ENCODE measurements at places on chromosomes 11 and 22. TPM values are rescaled to one million over a fixed set of nuclear protein-coding genes. Genes with fewer than 3 reads are reported as not detected.

GRCh38 chr22:42909363-42910058 lies 52.4 kb upstream of the ARFGAP3 start:
- H3K36me3 ChIP-seq = no peaks in the 10 kb centered on the region
- no peaks in the 10 kb centered on the region for H3K4me1 ChIP-seq
- no peak overlapping the region for H3K4me3 ChIP-seq
- DNase-seq = no peak
- H3K27me3 ChIP-seq = no peaks in the 10 kb centered on the region

DNA sequence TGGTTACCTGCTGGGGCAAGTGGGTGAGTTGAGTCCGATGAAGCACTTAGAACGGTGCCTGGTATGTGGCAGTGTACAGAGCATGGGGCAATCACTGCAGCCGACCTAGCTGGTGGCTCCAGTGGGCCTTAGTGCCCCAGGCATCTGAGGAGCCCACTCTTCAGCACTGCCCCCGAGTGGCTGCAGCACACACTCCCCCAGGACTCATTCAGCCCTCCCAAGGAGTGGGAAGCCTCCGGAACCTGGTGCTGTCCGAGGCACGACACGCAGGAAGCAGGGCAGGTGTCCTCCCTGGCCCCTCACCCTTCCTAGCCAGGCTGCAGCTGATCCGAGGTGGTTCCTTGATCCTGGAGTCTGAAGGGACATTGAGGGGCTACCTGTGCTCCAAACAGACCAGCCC lies 42.4 kb upstream of the PRODH start:
- no peak overlapping the region for H3K4me3 ChIP-seq
- H3K27ac ChIP-seq = no peak overlapping the region
- no peaks in the 10 kb centered on the region for H3K4me1 ChIP-seq
- no peaks in the 10 kb centered on the region for H3K27me3 ChIP-seq
- H3K36me3 ChIP-seq = no peaks in the 10 kb centered on the region

GRCh38 chr11:79269611-79270307 lies 171.1 kb downstream of the TENM4 start:
- no peak overlapping the region for H3K4me3 ChIP-seq
- no peaks in the 10 kb centered on the region for H3K36me3 ChIP-seq
- H3K27me3 ChIP-seq = no peaks in the 10 kb centered on the region
- no peak overlapping the region for H3K27ac ChIP-seq

DNA sequence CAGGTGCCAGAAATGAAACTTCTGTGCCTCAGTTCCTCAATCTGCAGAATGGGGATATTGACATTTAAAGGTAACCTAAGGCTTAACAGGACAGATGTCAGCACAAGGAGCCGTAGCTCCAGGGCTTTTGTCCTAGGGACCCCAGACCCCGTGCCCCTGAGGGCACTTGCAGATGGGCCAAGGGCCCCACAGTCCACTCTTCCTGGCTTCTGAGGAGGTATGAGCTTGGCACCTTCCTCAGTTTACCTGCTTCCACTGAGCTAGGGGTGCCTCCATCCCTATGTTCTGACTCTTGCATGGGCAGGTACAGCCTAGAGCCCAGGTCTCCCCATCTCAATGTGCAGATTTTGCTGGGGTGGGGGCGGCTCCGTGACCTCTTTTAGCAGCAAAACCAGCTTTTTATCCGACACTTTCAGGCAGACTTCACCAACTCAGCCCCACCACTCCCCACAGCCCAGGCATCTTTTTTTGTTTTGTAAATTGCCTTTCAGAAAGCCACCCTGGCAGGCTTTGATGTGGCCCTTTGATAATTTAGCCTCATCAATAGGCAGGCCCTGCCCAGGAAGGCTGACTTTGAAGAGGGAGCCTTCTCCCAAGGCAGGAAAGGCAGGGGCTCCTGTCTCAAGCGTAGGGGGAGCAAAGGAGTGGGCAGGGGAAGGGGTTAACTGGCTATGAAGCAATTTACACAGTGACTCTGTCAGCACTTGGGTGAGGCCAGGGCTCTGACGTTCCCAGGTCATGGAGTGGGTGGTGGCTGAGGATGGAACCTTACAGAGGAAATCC lies 23.7 kb upstream of the FGF3 start:
- H3K27ac ChIP-seq = no peak overlapping the region
- no peak for DNase-seq
- H3K36me3 ChIP-seq = no peaks in the 10 kb centered on the region
- no peaks in the 10 kb centered on the region for H3K27me3 ChIP-seq
- no peak overlapping the region for H3K4me3 ChIP-seq
- H3K4me1 ChIP-seq = no peaks in the 10 kb centered on the region

DNA sequence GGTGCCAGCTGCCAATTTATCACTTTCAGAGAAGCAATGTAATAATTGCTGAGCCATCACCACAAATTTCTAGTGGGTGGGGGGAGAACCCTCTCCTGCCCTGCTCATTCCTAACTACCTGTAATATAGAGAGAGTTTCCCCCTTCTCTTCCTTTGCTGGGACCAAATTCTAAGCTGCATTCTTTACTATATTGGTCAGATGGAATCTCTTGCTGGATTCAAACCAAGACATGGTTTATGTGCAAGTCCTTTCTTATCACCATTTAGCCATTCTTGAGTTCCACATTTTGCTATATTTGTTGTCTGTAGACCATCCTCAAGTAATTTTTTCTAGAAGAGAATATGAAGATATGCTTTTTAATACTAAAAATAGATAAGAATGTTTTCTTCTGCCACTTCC lies 452.1 kb downstream of the MN1 start:
- no peak for DNase-seq
- no peak overlapping the region for H3K27ac ChIP-seq
- no peaks in the 10 kb centered on the region for H3K27me3 ChIP-seq
- H3K36me3 ChIP-seq = no peaks in the 10 kb centered on the region
- H3K4me3 ChIP-seq = no peak overlapping the region
- H3K4me1 ChIP-seq = no peaks in the 10 kb centered on the region

- no peak overlapping the region for H3K27ac ChIP-seq
- peaks cover 10% of the 10 kb centered on the region for H3K4me1 ChIP-seq
- no peak for DNase-seq
- no peaks in the 10 kb centered on the region for H3K27me3 ChIP-seq
Observed at GRCh38 chr22:32862083-32862482, 60.6 kb downstream of the TIMP3 start.

DNA sequence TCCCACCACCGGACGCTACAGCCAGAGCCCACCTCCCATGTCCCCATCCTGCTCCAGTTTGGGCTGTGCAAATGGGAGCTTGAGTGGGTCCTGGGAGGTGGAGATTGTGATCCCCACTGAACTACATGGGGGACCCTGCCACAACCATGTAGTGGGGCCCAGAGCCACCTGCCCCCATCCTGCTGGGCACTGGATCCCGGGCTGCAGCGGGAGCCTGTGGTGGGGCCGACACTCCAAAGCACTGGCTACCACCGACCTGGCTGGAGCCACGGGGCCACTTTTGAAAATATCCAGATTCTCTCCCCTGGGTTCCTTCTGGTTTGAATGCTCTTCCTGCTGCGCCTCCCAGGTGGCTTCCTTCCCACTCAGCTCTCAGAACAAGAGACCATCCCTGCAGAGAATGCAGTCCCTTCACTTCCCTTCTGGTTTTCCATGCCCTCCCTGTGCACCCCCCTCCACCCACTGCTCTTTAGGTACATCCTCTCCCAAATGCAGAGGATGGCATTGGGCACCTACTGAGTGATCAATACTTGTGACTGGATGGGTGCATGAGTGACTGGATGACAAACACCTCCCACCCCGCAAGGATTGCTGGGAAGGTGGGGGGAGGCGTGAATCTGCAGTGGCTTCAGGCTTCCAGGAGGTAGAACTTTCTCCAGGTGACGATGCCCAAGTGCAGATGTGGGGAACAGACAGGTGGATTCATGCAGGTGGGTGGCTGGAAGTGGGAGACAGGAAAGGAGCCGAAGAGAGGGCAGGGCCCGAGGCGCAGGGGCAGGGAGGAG lies 846 bp upstream of the UNC93B1 start:
- H3K27ac ChIP-seq = no peak overlapping the region
- H3K4me1 ChIP-seq = no peaks in the 10 kb centered on the region
- DNase-seq = no peak
- H3K27me3 ChIP-seq = no peaks in the 10 kb centered on the region
- no peak overlapping the region for H3K4me3 ChIP-seq

DNA sequence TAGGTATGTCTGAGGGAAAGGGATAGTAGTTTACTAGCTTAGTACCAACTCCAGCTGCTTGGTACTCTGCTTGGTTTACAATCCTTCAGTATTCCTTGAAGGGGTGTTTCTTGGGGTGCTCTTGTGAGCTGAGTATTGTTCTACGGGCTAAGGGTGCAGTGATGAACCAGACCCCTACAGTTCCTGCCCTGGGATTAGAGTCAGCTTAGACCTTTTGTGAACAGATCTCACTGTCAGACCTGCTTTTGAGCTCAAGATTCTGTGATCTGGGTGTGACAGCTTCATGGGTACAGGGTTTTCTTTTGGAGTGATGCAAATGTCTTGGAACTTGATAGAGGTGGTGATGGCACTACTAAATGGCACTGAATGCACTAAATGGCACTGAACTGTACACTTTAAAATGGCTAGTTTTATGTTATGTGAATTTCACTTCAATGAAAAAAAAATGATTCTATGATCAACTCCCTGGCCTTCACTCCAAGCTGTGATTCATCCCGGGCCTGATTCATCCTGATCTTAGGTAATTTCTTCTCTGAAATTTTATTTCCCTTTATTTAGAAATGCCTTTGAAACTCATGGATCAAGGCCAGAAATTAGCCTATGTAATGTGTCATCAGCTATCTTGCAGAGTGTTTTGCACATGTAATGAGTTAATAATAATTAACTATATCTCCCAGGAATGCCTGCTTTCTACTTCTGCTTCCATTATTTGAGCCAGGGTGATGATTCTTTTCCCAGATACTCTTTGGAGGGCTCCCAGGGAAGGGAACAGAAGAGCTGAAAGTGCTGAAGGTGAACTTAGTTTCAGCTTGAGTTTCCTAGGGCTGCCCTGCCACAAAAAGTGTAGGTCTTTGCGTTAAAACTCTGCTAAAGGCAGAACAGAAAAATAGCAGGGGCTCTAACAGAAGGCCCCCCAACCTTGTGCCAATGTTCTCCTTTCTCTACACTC lies 87.9 kb downstream of the NCAM1 start:
- H3K27ac ChIP-seq = no peak overlapping the region
- H3K4me1 ChIP-seq = no peaks in the 10 kb centered on the region
- no peak overlapping the region for H3K4me3 ChIP-seq
- no peaks in the 10 kb centered on the region for H3K36me3 ChIP-seq
- DNase-seq = no peak
- H3K27me3 ChIP-seq = no peaks in the 10 kb centered on the region

DNA sequence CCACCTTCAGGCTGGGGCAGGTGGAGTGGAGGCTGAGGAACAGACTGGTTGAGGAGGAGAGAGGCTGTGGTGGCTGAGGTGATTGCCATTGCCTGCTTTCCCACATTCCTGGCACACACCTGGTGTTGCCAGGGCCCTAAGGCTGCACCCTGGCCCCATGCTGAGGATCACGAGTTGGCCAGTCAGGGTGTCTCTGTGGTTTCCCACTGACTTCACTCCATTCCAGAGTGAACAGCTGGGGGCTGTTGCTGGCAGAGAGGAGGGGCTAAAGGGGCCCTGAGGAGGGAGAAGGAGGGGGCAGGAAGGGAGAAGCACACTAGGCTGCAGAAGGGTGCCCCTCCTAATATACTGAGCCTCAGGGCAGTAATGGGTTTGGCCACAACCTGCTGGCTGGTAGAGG lies 1.8 kb downstream of the TMEM86A start:
- peaks cover 9% of the 10 kb centered on the region for H3K36me3 ChIP-seq
- H3K4me1 ChIP-seq = no peaks in the 10 kb centered on the region
- H3K27me3 ChIP-seq = no peaks in the 10 kb centered on the region
- H3K4me3 ChIP-seq = no peak overlapping the region
- no peak overlapping the region for H3K27ac ChIP-seq

DNA sequence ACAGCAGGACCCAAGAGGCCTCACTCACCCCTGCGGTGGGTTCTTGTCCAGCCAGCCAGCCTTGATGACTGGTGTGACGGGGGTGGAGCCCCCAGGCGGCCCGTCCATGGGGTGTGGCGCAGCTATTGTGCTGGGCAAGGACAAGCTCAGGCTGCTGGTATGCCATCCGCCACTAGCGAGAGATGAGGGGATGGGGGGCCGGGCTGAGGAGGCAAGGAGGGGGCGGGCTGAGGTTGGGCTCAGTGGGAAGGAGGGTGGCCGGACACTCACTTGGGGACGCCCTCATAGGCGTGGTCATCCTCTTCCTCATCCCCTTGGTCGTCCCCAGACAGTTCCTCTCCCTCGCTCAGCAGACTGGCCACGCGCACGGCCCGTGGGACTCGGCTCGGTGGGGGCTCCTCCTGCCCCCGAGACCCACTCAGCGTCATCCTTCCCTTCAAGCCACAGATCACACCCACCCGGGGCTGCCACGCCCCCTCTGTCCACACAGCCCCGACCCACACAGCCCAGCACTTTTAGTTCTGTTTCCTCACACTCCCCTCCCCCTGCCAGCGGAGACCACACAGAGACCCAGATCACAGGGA lies 38.0 kb upstream of the PDE2A start:
- peak overlapping the region; percentile 33 for H3K27ac ChIP-seq
- peaks cover 36% of the 10 kb centered on the region for H3K4me1 ChIP-seq
- H3K27me3 ChIP-seq = no peaks in the 10 kb centered on the region

DNA sequence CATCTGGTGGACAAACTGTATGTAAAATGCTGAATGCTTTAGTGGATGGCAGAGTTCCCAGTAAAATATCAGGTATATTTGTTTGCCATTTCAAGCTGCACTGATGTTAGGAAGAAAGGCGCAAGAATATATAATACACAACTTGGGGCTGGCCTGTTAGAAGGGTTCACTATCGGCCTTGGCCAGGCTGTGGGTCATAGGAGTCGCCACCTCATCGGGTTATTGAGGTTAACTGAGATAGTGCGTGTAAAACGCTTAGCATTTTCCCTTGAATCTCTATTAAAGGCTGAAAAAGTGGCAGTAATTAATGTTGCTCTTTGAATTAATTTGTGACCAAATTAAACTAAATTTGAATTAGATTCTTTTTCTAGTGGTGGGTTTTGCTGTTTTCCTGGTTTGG lies 5.1 kb downstream of the FAM118A start:
- H3K36me3 ChIP-seq = no peaks in the 10 kb centered on the region
- peak overlapping the region; percentile 60 for H3K27ac ChIP-seq
- H3K27me3 ChIP-seq = no peaks in the 10 kb centered on the region
- H3K4me1 ChIP-seq = peaks cover 70% of the 10 kb centered on the region

DNA sequence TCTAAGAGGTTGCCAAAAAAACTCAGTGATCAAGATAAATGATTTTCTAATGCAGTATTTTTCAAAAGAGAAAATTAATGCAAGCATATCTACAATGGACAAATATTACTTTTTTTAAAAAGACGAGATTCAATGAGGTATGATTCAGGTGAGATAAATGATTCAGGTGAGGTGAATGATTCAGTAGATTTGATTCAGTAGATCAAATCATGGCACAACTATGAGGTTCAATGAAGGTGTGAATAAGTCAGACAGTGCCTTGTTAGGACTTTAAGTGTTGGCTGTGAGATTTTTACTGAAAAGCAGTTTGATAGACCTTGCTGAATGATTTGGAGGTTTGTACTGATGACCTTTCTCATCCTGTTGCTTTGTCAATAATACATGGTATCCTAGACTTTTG lies 742.2 kb downstream of the NELL1 start:
- H3K4me3 ChIP-seq = no peak overlapping the region
- DNase-seq = no peak
- no peaks in the 10 kb centered on the region for H3K36me3 ChIP-seq
- no peak overlapping the region for H3K27ac ChIP-seq

- no peaks in the 10 kb centered on the region for H3K36me3 ChIP-seq
- no peak overlapping the region for H3K4me3 ChIP-seq
- no peak overlapping the region for H3K27ac ChIP-seq
- no peaks in the 10 kb centered on the region for H3K27me3 ChIP-seq
Observed at GRCh38 chr22:36773935-36774334, 2.0 kb downstream of the IFT27 start.

GRCh38 chr11:20597680-20598484 lies 1.5 kb upstream of the SLC6A5 start:
- H3K4me1 ChIP-seq = peaks cover 19% of the 10 kb centered on the region
- no peak overlapping the region for H3K4me3 ChIP-seq

KLHDC7B gene
- not detected for total RNA-seq

RAG2 gene
- not detected for total RNA-seq

ARHGAP20 gene
- total RNA-seq = 0.30 TPM

NXPE1 gene
- total RNA-seq = not detected

CATSPER1 gene
- not detected for total RNA-seq
